DND-41 (cell line): ENCODE measurements at places on chromosomes 4 and X.
A peak's percentile ranks its signal among the peaks of the same experiment; 100 is the strongest.

GRCh38 chrX:51837451-51837850 is 56.0 kb upstream of the MAGED1 start:
- DNase-seq: no peak

- DNase-seq: no peak
Observed at GRCh38 chr4:160020804-160021203, 917.9 kb downstream of the RAPGEF2 start.

- peak; percentile 32 for DNase-seq
Observed at GRCh38 chrX:4547213-4547836, 833.9 kb upstream of the PRKX start.

GRCh38 chrX:103722505-103722904 is 11.8 kb downstream of the TMEM31 start:
- DNase-seq: no peak

DNA sequence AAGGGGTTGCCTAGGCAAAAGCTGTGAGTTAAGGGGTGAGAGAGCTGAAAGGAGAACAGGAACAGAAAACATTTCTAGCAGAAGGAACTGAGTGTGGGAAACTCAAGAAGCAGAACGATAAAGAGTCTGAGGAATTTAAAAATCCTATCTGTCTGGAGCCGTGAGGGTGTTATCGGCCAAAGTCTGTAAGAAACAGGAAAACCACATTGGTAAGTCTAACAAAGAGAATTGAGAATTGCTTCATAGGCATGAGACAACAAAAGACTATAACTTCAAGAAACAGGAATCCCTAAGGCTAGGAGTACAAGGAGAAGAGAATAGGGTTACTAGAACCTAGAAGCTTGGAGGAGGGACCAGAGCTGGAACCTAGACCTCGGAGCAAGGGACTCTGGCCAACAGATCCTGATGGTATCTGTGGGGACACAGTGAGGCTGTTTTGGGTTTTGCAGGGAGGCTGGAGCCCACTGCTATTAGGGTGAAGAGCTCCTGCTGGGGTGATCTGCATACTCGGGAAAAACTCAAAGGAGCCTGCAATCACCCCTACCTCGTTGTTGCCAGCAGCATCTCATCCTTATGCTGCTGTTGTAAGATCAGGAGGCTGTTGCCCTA is 175.6 kb downstream of the FBXO8 start:
- no peak for DNase-seq

DNA sequence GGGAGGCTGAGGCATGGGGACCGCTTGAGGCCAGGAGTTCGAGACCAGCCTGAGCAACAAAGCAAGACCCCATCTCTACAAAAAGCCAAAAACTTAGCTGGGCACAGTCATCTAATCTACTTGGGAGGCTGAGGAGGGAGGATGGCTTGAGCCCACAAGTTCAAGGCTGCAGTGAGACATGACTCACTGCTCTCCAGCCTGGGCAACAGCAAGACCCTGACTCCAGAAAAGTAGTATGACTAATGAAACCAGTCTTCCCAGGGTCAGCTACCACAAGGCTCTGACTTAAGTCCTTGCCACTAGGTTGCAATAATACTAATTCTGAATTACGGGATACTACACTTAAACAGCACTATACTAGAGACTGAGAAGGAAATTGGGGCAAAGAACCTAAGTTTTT is 33.1 kb downstream of the ERVMER34-1 start:
- no peak for DNase-seq

DNA sequence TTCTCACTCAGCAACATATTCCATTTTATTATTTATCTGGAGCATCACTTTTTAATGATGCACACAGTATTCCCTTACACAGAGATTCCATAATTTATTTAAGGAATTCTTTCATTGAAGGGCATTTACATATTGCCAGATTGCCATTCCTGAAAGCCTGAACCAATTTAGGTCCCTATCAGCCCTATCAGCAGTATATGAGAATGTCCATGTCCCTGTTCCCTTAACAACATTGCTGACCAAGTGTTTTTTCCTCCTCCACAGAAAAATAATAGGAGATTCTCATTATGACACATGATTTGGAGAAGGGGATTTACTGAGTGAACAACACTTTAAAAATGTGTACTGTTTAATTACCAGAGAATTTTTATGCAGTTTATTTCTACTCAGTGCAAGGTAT is 90.1 kb upstream of the PHOX2B start:
- DNase-seq: no peak

- DNase-seq: no peak
Observed at GRCh38 chrX:95791876-95792275, 892.8 kb upstream of the DIAPH2 start.

- no peak for DNase-seq
Observed at GRCh38 chr4:140754918-140755773, 1.0 kb downstream of the TBC1D9 start.

DNA sequence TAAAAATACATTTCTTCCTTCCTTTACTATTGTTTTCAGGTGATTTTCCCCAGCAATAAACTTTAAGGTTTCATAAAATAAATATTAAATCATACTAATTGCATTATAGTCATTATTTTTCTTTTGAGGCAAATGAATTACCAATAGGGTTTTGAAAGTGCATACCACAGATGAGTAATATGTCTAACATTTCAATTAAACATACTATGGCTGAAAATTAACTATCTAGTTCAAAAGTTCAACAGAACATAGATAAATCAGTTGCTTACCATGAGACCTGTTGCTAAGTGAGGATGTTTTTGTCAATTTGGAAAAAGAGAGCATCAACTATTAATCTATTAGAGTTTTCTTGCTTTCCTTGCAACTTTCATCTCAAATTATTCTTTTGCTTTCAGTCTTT is 35.0 kb downstream of the NPY5R start:
- DNase-seq: no peak

GRCh38 chr4:113593400-113594230 is 167.9 kb downstream of the CAMK2D start:
- no peak for DNase-seq

GRCh38 chr4:88953400-88953799 is 103.6 kb downstream of the FAM13A start:
- no peak for DNase-seq

DNA sequence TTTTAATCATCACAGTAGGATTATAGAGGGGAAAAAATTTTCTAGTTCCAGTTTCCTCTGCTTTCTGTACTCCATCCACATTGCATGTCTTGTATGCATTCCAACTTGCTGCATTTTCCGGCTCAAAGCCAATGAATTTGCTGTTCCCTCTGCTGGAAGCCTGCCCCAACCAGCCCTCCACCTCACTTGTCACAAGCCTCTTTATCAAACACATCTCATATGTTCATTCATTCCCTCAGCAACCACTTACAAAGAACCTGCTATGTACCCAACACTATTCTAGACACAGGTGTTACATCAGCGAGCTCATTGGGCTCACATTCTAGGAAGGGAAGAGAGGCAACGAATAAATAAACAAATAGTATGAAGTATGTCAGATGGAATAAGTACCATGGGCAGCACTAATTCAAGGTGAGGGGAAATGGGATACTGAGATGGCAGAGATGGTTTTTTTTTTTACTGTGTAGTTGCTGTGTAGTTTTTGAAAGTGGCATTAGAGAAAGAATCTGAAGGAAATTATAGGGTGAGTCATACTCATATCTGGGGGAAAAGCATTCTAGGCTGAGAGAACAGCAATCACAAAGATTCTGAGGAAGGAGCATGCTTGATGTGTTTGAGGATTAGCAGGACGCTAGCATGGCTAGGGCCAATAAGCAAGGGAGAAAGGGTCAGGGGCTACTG is 332.5 kb downstream of the PDGFC start:
- no peak for DNase-seq

GRCh38 chrX:50204364-50204899 is at the start of gene CCNB3:
Gene CCNB3 (plus strand): TSS chrX:50204765. CDS start chrX:50285164, 80,399 bp downstream.
- peak; percentile 18 for DNase-seq

- peak; percentile 15 for DNase-seq
Observed at GRCh38 chrX:6095469-6095868, 133.2 kb downstream of the NLGN4X start.

DNA sequence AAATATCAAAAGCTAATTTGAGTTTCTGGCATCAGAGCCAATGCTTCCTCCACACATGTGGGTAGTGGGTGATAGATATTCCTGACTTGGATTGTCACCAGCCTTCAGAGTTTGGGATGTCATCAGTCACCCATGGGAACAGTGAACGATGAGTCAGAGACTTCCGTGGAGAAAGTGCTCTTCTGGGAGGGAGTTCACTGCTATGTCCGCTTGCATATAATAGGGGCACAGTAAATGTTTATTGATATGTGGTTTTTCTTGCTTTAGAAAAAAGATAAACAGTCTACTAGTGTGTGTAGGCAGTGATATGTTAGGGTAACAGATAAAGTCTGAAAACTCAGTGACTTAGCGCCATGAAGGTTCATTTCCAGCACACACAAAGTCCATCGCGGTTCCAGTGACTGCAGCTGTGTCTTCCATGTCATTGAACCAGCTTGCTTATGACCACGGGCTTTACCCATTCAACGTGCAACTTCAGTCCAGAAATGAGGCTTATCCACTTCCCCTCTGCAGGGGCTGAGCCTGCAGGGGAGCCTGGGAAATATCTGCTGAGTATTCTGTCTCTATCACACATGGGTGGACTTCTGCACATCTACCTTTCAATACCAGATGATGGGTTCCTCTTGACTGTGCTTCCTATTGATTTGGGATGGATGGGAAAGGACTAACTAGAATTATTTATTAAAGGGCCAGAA is 87.7 kb upstream of the WWC2 start:
- no peak for DNase-seq

DNA sequence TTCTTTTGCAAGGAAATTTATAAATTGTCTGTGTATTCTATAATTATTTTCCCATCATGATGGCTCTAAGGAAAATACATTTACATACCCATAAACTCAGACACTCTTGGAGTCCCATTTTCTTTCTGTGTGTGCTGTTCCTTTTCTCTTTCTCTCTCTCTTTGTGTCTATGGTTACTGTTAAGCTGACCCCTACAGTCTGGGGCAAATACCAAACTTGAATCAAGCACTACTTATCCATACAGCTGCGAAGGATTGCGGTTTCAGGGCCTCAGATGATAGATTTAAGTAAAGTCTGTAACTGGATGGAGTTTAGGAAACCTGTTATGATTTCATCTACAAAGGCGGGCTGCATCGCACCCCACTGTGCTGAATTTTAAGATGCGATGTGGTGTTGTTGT is 150.2 kb downstream of the SHROOM3 start:
- no peak for DNase-seq

DNA sequence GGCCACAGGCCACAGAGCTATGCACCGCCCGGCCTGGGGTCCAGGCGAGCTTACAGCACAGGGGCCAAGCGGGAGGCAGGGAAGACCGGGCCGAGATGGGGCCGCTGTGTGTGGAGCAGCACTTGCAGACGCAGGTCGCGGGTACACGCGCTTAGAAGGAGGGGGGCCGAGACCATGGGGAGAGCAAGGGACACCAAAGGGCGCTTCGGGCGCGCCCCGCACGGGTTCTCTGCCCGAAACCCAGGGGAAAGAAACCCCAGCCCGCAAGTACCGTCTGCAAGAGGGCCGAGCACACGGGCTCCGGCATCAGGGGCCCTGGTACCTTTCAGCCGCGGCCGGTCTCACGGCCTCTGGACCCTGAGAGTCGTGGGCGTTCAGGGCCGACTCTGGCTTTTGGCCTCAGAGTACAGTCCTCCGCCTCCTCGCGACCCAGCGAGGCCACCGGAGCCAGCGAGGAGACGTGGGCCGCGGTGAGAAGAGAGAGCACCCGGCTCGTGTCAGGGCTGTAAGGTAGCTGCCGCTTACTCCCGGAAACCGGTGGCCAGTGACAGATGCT is 342 bp downstream of the EOLA2 start:
- peak; percentile 23 for DNase-seq

- no peak for DNase-seq
Observed at GRCh38 chr4:89221167-89221867, 86.3 kb downstream of the GPRIN3 start.

DNA sequence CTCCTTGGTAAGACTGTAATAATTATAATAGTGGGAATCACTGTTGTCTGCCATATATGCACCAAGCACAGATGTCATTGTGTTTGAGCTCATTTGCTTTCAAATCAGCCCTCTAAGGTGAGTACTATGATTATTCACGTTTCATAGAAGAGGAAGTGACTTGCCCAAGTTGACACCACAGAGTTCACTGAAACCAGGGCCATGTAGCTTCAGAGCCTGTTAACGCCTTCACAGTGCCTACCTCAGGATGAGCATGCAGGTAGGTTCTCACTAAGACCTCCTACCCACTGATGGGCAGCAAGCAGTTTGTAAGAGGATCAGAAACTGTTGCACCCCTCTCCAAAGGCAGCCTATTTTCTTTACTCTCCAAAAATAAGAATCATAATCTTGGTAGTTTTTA is 27.4 kb downstream of the TMPRSS11A start:
- DNase-seq: no peak

DNA sequence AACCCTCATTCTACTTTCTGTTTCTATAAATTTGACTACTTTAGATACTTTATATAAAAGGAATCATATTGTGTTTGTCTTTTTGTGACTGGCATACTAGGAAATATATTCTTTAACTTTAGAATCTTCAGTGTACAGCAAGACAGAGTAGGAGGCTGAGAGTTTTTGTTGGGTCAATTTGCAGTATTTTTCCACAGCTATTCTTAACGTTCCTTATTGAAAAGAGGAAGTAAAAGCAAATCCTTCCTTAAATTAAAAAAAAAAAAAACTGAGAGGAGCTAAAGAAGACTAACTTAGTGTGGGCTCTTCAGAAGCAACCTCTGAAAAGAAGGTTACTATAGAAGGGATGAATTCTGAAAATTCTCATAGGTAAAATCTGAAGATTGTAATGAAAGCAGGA is 1194.6 kb downstream of the ADGRL3 start:
- DNase-seq: no peak
